Neural progenitor cell (in vitro differentiated cells): ENCODE measurements at places on chromosomes 7 and 10. TPM values are rescaled to one million over a fixed set of nuclear protein-coding genes. Genes with fewer than 3 reads are reported as not detected.

The SPDYE9 gene
- total RNA-seq = not detected in 2 replicates

- H3K27ac ChIP-seq = no peak overlapping the region
- peak overlapping the region; percentile 44 for H3K4me3 ChIP-seq
- no peaks in the 10 kb centered on the region for H3K36me3 ChIP-seq
- peak; percentile 50 for DNase-seq
- peaks cover 100% of the 10 kb centered on the region for H3K27me3 ChIP-seq
Observed at GRCh38 chr10:8052341-8052955, 2.0 kb upstream of the GATA3 start.

DNA sequence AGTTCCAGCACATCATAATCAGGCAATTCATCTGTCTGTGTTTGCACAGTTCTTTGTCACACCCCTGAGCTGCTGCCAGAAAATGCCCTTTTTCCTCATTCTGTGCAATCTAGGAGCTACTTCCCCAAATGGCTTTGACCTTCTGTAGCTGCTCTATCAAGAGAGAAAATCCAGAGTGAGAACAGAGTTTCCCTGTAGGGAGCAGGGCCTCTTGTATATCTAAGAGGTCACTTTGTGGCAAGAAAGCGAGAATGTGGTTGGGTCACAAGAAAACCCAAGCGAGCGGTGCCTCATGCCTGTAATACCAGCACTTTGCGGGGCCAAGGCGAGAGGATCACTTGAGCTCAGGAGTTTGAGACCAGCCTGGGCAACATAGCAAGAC is 24.3 kb downstream of the SLC29A3 start:
- H3K4me3 ChIP-seq = no peak overlapping the region
- no peak overlapping the region for H3K27ac ChIP-seq
- no peak for DNase-seq
- no peaks in the 10 kb centered on the region for H3K27me3 ChIP-seq
- H3K4me1 ChIP-seq = peaks cover 19% of the 10 kb centered on the region

GRCh38 chr7:100673942-100674410 is 436 bp downstream of the GNB2 start:
- no peak for DNase-seq
- no peaks in the 10 kb centered on the region for H3K36me3 ChIP-seq
- H3K4me3 ChIP-seq = peak overlapping the region; percentile 100
- no peaks in the 10 kb centered on the region for H3K4me1 ChIP-seq

DNA sequence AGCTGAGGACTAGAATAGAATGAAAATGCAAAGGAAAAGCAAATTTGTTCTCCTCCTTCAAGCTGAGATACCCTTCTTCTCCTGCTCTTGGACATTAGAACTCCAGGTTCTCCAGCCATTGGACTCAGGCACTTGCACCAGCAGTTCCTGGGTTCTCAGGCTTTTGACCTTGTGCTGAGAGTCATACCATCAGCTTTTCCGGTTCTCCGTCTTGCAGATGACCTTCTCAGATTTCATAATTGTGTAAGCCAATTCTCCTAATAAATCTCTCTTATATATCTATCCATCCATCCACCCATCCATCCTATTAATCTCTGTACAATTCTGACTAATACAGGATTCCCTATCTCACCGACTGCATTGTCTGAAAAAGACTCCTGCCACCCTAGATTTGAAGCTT is 108.3 kb downstream of the AHR start:
- H3K27me3 ChIP-seq = no peaks in the 10 kb centered on the region
- H3K4me3 ChIP-seq = no peak overlapping the region
- no peak for DNase-seq
- no peaks in the 10 kb centered on the region for H3K4me1 ChIP-seq
- H3K36me3 ChIP-seq = no peaks in the 10 kb centered on the region
